Activated T-cell treated with anti-CD3 and anti-CD28 coated beads for 48 hours (primary cell): ENCODE measurements at places on chromosomes 1 and 21.

DNA sequence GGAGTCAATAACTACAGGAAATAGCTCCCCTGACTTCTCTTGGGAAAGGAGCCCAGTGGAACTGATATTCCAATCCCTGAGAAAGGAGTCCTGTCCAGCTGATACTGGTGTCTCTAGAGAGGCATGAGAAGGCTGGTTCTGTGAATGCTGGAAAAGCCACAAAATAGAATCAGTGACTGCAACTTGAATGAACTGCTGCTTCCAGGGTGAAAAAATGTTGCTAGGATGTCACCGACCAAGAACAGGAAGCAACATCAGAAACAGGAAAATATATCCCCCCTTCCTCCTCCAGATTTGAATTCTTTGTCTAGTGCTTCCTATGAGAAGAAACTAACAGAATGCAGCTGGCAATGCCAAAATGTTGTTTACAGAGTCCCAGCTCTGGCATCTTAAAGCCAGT, 269.3 kb upstream of the LYPLAL1 start:
- DNase-seq = no peak

DNA sequence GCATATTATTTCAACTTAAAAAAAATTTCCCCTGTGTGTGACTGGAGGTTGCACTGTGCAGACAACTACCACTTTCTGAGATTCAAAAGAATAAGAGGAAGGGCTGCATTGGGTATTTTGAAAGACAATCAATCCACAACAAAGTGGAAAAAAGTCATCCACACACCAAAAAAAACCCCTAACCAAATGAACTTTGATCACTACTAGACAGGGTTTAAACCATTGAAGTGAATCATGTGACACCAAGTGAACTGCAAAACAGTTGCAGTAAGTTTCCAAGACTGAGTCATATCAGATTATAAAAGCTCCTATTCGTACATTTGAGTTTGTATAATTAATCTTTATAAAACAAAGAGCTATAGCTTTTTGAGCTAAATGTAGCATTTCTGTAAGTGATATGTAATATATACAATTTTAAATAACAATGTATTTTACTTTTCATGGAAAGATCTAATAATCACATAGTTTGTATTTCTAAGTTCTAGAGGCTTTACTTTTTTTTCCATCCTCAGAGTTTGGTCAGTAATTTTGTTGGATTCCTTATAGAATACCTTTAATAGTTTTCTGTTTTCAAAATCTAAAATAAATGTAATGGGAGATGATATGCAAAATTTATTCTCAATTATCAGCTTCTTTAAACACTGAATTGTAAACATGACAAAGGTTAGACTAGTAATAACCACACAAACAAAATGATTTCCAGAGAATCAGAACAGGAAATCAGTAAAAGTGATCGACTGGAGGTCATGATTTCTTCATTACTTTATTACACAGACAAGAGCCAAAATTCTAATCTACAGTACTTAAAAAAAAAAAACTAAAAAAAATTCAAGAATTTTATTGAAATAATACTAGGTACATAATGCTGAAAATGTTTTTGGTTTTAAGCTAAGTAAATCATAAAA, 50.5 kb upstream of the GFI1 start:
- no peak for DNase-seq

GRCh38 chr21:29656504-29657239, 283.1 kb downstream of the GRIK1 start:
- no peak for DNase-seq

GRCh38 chr1:66396212-66396890, 137.6 kb upstream of the SGIP1 start:
- no peak for DNase-seq

GRCh38 chr21:27545754-27546349, 579.0 kb upstream of the ADAMTS5 start:
- no peak for DNase-seq

- no peak for DNase-seq
Observed at GRCh38 chr1:83787246-83787998, 211.5 kb downstream of the TTLL7 start.

GRCh38 chr1:14778541-14778897, 180.0 kb downstream of the KAZN start:
- no peak for DNase-seq

- no peak for DNase-seq
Observed at GRCh38 chr1:151867765-151868411, 14.4 kb upstream of the THEM5 start.

DNA sequence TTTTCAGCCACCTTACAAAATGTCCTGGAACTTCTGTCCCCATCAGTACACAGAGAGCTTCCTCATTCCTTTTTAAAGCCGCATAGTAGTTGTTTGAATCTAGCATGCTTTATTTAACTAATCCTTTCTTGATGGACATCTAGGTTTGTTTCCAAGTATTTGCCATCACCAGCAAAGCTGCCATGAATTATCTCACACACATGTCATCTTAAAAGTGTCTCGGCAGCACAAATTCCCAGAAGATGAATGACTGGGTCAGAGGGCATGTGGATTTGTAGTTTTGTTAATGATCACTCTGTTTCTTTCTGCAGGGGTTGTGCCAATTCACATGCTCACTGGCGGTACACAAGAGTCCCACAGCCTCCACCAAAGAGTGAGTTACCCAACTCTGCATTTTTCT, 68.3 kb downstream of the CLIC6 start:
- DNase-seq = no peak

GRCh38 chr1:103109311-103109920, 1.1 kb upstream of the COL11A1 start:
- no peak for DNase-seq

DNA sequence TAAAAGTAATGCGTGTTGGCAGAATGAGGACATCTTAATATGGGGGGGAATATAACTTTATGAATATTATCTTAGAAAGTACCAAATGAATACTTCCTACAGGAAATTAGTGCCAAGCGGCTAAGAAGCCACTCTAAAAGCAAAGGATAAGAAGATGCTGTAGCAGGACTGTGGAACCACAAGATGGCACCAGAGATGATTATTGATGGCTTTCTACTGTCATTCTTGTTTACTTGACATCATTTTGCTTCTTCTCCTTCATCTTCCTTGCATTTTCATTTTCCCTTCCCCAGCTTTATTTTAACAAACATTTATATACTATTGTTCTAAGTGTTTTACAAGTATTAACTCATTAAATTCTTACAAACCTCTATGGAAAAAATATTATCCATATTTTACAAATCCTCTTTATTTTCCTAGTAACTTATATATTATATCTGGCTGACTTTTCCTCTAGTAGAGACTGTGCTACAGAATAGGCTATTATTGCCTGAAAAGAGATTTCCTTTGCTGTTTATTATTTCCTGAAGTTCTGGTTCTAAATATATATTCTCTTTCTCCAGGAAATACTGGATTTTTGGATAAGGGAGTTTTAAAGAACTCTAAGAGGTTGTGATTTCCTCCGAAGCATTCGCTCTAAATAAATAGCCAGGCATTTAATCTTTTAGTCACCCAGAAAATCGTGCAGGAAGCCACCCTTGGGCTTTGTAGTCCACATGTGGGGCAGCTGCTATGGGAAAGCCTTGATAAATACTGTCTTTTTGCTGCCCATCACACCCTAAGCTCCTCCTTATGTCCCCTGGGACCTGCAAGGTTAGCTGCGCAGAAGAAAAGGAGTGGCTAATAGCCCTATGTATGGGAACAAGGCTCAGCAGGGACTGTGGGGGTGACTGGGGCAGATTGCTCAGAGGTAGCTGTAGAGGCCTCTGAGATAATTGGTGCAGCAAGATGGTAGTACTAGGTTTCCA, 69.8 kb downstream of the TPR start:
- no peak for DNase-seq

GRCh38 chr1:94538243-94538827, 3.2 kb downstream of the F3 start:
- DNase-seq = no peak

DNA sequence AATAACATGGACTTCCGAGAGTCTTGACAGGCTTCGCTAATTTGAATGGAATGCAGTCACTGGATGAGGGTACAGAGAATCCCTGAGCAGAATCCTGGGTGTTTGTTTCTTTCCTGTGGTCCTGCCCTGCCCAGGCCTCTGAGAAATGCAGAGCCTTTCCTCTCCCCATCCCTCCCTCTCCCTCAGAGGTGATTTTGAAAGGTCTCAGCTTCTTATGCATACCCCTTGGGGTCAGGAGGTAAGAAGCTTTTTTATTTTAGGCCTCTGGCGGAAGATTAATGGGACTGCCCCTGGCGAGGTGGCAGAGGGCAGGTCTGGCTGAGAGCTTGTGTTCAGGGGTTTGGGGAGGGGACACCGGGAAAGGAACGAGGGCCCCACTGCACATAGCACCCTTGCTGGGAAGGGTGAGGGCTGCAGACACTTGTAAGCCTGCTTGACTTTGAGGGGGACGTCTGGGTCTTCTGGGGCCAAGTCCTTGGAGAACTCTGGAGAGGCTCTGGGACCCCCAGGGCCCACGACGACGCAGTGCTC, 116.5 kb upstream of the SLC45A1 start:
- no peak for DNase-seq

- no peak for DNase-seq
Observed at GRCh38 chr1:167071286-167071685, 18.9 kb downstream of the GPA33 start.

GRCh38 chr1:7560601-7561181, 210.4 kb upstream of the VAMP3 start:
- DNase-seq = no peak

DNA sequence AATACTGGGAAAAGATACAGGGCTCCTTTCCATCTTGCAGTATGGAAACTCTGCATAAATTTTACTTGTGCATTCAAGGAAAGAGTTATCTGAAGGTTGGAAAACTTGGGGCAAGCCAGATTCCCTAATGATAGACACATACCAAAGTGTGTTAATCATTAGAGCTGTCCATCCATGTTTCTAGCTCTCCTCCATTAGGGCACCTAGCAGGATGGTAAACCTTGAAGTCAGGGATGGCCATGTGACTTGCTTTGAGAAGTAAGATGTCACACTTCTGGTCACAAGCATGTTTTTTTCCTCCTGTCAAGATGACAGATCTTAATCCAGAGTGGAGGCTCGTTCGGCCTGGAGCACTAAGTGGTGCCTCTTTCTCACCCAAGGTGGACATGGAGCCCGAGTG, 241.9 kb upstream of the RUNX1 start:
- DNase-seq = no peak
